Epithelial cell of esophagus (primary cell): ENCODE measurements at places on chromosomes 12 and 14.

DNA sequence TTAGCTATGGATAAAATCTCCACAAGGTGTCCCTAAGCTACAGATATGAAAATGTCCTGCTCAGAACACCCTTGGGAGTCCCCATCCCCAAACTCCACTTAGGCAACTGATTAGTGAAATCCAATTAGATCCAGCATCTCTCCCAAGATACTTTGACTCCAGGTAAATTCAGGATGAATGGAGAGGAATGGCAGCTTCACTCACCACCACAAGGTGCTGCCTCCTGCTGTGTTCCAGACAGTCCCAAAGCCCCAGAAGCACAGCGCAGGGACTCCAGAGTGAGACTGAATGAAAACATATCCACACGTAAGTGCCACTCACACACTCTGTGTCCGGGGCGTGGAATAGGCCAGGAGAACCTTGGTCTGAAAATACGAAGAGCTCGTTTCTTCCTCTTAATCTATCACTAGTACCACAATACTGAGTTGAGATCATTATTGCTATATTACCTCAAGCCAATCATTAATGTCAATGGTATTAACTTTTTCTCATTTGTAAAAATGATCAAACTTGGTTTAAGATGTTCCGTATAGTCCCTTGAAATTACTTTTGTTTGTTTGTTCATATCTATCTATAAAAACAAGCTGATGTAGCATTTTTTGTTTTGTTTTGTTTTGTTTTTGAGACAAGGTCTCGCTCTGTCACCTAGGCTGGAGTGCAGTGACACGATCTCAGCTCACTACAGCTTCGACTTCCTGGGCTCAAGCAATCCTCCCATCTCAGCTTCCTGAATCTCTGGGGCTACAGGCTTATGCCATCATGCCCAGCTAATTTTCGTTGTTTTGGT lies 70.0 kb upstream of the BICD1 start:
- no peak for DNase-seq

GRCh38 chr14:21647380-21647779 lies 6.3 kb upstream of the OR4E2 start:
- no peak for DNase-seq

DNA sequence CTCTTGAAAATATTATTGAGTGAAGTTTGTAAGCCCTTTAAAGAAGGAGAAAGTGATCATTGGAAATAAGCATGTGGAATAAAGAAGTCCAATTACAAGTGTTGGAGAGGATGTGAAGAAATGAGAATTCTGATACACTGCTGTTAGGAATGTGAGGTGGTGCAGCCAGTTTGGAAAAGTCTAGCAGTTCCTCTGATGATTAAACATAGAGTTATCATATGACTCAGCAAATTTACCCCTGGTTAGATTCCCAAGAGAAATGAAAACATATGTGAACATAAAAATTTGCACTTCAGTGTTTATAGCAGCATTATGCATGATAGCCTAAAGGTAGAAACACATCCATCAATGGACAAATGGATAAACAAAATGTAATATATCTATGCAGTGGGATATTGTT lies 319.9 kb downstream of the AEBP2 start:
- peak; percentile 62 for DNase-seq

- DNase-seq, result no peak
Measured at GRCh38 chr12:55806982-55807381, 10.5 kb downstream of the SARNP start.

- no peak for DNase-seq
Measured at GRCh38 chr12:5268424-5269210, 163.3 kb upstream of the NTF3 start.

DNA sequence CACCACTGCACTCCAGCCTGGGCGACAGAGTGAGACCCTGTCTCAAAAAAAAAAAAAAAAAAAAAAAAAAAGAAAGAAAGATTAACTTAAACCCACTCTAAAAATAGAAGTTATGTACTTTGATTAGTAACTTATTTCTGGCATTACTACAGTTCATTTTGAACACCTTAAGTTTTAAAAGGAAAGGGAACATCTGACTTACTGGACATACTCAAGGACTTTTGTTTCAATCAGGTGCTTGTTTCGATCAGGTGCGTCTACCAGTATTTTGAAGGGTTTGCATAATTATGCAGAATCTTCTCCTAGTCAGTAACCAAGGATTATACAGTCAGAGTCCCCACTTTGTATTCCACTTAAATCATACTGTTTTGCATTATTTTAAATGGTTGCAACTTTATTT lies 105.6 kb downstream of the DERA start:
- DNase-seq, result no peak

DNA sequence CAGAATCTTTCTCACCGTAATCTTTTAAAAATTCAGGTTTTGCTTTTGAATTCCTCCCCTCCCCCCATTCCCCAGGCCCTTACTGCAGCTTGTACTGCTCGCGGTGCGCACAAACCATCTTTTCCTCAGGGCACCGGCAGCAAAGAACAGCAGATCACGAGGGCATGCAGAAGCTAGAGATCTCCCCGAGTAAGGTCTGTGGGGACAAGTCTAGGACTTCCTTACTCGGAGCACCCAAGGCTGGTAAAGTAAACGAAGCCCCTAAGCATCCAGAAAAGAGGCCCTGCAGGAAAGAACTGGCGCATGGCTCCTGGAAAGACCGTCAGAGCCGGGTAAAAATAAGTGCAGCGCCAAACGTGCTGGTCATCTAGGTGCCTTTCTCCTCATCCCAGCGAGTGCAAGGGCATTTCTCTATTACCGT lies 727 bp downstream of the LDHB start:
- peak; percentile 41 for DNase-seq

DNA sequence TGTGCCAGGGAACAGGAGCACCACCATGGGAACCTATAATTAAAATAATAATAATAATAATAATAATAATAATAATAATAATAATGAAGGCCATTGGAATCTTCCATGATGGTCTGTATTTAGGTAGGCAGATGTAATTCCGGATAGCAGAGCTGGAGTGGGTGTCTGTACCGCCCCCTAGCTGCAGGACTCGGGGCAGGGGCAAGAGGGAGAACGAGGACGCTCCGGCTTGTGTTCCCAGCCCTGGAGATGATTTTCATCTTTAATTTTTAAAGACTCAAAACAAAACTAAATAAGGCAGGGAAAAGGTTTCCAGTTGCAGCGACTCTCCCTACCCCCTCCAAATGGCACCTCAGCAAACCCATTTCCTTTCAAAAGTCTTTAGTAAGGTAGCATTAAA lies 501.1 kb downstream of the VRK1 start:
- no peak for DNase-seq

- no peak for DNase-seq
Measured at GRCh38 chr14:91424813-91425530, 7.4 kb upstream of the CCDC88C start.

- peak; percentile 25 for DNase-seq
Measured at GRCh38 chr12:38477340-38478090, 160.9 kb downstream of the ALG10B start.

GRCh38 chr14:23922545-23922944 lies 31.0 kb upstream of the DHRS4 start:
- DNase-seq, result no peak

- DNase-seq, result no peak
Measured at GRCh38 chr12:124569375-124570148, 2.1 kb upstream of the NCOR2 start.

DNA sequence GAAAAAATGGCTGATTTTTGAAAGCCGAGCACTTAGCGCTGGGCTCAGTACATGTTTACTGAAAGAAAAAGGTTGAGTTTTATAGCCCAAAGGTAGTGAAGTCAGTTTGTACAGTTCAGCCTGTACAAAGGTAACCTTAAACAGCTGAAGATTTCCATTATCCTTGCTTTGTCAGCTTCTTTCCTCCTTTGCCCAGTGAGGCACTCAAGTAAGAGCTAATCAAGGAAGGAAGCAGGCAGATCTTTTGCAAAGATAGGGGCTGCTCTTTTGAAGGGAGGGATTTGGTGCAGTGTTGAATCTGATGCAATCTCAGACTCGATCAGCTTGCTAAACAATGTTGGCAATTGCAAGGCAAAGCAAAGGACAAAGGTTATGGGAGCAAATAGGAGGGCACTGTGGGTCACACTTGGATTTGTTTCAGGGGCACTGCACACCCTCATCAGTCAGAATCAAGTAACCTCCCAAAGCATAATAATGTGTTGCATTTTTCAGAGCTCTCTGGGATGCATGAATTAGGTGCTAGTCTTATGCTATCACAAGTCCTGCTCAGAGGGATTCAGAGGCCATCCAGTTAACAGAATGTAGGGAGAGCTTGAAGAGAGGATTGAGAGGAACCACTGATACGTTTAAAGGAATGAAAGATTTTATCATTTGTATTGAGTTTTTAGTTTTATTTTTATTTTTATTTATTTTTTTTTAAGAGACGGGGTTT lies 44.4 kb downstream of the ANO6 start:
- DNase-seq, result peak; percentile 15

DNA sequence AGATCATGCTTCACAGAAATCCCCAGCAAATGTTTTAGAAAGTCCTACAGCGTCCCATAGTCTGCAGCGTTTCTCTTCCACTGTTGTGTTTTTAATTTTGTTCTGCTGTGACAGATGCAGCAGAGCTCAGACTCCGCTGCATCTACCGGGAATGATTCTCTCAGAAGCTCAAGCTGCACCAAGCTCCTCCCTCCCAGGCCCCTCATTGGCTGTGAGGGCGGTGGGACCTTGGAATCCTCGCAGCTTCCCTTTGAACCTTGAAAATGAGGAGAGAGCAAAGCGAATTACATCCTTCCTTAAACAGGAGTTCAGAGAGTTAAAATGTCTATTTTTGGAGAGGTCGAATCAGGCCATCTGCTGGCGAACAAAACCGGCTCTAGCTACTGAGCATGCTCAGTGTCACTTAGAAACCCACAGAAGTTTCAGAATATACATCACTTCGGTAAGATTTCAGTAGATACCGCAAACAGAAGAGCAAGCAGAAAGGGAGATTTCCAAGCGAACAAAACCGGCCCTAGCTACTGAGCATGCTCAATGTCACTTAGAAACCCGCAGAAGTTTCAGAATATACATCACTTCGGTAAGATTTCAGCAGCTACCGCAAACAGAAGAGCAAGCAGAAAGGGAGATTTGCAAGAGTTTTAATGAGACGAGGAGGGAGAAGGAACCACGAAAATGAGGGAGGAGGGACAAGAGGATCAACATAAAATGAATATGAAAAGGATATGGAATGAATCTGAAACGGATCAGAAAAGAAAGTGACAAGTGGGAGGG lies at the start of gene ABCD2:
Gene ABCD2, minus strand, starts transcription at position 144 of the 774 bp plus-strand sequence. CDS start 188 bp downstream, outside the sequence.
- peak; percentile 60 for DNase-seq

DNA sequence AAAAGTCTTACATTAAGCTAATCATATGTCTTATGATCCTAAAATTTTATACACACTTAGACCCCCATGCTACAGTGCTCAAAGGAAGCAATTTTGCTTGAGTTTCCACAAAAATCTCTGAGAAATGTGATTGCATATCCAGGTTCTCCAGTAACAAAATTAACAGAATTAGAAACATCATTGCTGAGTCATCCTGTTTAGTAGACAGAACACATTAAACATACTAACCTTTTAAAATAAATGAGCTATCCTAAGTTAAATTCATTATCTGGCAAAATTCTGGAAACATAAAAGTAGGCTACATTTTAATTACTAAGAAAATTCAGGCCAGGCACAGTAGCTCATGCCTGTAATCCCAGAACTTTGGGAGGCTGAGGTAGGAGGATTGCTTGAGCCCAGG lies 94.7 kb downstream of the DENND5B start:
- no peak for DNase-seq

DNA sequence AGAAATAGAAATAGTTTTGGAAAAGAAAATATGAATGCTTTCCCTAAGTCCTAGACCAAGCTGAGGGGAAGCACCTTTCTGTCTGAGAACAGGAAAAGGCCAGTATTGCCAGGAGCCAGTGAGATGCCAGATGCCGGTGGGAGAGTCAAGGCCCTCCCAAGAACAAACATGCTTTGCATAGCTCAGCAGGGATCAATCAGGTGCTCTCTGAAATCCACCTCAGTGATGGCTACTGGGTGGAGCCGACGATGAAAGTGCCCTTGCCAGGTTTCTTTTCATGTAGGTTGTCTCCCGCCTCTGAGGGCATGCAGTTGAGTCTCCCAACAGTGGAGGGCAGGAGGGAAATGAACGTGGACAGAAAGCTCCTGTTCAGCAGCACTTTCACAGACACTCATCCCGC lies 28.3 kb downstream of the DEGS2 start:
- no peak for DNase-seq

DNA sequence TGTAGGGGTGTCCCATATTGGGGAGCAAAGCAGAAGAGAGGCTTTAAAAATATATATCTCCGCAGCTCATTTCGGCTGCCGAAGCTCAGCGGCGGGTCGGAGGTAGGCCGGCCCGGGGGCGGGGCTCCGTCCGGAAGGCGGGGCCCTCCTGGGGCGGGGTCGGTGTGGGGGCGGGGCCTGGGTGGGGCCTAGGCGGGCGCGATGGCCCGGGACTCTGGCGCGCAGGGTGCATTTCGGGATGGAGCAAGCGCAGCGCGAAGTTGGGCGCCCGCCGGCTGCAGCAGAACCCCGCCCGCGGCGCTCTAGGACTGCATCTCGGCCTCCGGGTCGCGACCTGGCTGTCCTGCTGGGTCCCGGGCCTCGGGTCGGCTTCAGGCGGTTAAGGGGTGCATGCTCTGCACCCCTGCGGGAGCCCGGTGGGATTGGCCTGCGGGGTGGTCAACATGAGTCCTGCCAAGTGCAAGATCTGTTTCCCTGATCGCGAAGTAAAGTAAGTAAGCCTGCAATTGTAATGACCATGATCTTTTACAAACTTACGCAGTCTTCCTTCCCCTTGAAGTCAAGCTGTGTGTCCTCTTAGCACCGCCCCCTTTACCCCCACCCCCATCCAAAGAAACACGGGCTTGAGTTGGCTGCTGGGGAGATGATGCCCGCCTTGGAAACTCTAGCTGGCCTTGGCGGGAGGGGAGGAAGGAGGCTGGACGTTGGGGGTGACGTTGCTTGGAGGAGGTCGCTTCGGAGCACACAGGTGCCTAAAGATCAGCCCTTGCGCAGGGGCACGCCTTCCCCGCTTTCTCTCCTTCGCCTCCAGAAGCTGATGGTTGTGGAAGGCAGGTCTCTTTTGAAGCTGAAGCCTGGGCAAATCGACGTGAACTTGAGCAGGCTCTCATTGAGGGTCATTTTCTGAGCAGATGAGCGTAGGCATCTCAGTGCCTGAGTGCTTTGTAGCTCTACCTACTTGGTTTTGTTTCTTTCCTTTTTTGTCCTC lies 38.4 kb downstream of the ACACB start:
- DNase-seq, result peak; percentile 71

GRCh38 chr12:76504606-76505005 lies 55.0 kb downstream of the OSBPL8 start:
- no peak for DNase-seq

- peak; percentile 27 for DNase-seq
Measured at GRCh38 chr14:42862114-42862513, 1255.4 kb downstream of the LRFN5 start.

- no peak for DNase-seq
Measured at GRCh38 chr14:99554184-99554583, 49.8 kb downstream of the CCDC85C start.

DNA sequence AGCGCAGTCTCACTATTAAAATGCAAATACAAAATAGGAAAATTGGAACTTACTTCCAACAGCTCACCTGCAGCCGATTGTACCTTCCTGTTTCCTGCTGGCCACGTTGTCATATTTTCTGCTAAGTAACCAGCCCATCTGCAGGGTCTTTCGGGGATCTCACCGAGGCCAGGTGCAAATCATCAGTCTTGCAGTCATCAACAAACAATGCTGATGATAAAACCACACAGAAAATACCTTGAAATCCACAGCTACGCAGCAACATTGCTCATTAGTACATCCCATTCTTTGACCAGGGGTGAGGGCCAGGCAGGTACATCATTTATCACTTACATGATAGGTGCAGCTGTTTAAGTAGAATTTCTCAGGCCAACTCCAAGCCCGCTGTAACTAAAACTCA lies 406.9 kb downstream of the TMEM121 start:
- no peak for DNase-seq
